T-helper 17 cell (primary cell): ENCODE measurements at places on chromosomes 1 and 21. TPM values are rescaled to one million over a fixed set of nuclear protein-coding genes. Genes with fewer than 3 reads are reported as not detected.

Gene FHL3
- total RNA-seq, result 3.6 TPM

DNA sequence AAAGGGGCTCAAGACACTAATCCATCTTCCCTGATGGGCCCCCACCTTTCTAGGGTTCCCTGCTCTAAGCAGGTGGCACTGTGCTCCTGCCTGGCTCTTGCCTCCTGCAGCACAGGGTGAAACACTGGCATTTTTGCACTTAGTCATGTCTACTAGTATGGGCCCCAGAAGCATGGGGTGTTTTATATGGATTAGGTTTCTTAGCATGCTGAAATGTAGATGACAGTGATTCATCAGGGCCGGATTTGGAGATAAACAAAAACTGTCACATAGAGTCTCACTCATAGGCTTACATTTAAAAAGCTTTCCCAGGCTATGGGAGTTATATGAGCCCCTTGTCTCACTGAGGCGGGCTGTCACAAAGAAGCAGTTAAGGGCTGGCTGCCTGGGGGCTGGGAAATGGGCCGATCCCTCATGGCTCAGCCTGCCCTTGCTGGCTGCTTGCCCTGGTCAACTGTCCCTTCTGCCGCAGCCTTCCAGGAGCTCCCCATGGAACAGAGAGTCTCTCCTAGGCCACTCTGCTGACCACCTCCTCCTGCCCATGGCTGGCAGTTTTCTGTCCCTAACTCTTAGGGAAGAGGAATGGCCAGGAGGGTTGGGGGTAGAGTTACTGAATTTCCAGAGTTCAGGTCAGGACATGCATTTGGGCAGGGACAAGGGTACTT, 6.5 kb downstream of the GALNT2 start:
- no peak for DNase-seq

- DNase-seq, result no peak
These were observed 148.4 kb upstream of the TMEM51 start for GRCh38 chr1:15005116-15005515.

GRCh38 chr1:237814319-237814924, 76.3 kb downstream of the ZP4 start:
- DNase-seq, result no peak

GRCh38 chr1:180230416-180230790, 339 bp downstream of the LHX4 start:
- no peak for DNase-seq
